RCC 7860 (cell line): ENCODE measurements at places on chromosomes 5 and 9.

DNA sequence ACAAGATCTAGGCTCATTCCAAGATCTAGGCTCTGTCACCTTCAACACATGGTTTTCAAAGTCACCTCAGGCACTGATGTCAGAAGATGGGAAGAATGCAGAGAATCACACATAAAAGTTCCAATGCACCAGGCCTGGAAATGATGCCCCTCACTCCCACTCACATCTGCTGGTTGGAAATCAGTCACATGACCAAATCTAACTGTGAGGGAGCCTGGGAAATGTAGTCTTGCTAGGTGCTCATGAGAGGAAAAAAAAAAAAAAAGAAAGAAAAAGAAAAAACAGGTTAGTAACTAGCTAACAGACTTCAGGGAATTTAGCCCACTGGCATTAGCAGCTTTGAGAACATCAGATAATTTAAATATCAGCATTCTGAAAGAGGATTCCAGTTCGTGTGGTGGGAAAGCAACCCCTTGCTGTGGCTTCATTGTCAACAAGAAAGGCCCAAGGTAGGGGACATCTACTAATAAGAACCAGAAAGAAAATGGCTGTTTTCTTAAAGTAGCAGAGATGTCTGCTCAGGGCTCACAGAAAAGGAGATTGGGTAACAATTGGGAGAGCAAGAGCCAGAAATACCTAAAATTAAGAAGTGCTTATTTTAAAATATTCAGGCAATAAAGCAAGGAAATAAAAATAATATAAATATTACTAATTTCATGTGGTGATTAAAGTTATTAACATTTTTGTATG, 614.3 kb downstream of the ACTL7B start:
- no peak for DNase-seq

DNA sequence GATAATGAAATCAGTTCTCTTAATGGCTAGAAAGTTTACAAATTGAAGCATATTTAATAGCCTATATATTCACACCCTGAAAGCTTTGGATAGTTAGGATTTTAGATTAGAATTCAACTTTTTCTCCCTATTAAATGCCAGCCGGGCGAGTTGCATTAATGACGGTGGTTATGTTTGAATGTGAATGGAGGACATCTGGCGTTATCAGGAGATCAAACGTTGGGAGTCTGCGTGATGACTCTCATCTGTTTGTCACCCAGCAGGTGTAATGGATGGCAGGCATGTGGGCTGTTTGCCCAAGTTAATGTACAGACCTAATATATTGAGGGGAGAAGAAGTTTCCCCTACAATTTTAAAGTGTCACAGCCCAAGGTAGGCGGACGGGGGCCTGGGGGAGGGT, 1227.7 kb upstream of the WWC1 start:
- DNase-seq: no peak

GRCh38 chr5:32726086-32726557, 15.0 kb downstream of the NPR3 start:
- no peak for DNase-seq

- DNase-seq: no peak
These were observed 335.4 kb downstream of the NTRK2 start for GRCh38 chr9:85004818-85005413.

- DNase-seq: no peak
These were observed 43.9 kb downstream of the ZNF608 start for GRCh38 chr5:124702525-124702924.

DNA sequence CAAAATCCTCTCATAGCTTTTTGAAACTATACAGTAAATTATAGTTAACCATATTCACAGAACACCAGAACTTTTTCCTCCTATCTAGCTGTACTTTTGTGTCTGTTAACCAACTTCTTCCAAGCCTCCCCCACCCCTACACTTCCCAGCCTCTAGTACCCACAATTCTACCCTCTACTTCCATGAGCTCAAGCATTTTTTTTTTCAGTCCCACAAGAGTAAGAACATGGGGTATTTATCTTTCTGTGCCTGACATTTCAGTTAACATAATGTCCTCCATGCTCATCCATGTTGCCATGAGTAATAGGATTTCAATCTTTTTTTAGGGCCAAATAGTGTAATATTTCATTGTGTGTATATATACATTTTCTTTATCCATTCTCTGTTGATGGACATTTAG, 128.3 kb upstream of the MAN2A1 start:
- DNase-seq: no peak

DNA sequence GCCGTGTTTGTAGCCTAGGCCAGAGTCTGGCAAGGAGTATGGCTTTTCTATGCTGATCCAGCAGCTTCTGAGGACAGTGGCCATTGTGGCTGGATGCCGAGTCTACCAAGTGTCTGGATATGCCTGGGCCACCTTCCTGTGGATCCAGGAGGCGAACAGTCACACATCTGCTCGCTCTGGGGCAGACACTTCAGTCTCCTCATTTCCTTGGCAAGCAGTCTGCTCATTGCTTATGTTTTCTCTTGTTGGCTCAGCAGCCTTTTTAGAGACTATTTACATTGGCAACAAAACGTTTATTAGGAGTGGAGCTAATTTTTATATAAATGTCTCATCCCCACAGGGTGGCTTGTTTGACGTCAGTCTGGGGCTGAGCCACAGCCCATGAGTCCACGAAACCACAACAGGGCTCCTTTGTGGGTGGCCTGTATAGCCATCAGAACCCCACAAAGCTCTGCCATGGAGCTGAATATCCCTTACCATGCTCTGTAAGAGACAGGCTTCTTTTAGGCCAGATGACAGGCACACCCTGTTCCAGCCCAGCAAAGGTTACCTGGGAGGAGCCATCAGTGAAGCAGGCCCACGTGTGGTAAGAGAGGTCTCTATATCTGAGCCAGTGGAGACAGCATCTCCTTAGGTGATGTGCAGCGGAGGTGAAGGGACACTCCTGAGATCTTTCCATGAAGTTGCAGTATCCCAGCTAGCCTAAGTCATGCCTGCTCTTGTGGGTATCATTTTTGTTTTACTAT, 221.7 kb downstream of the DIRAS2 start:
- no peak for DNase-seq

- no peak for DNase-seq
These were observed 78.3 kb upstream of the NIPAL4 start for GRCh38 chr5:157381746-157382145.

GRCh38 chr9:125233678-125234077, 7.5 kb downstream of the HSPA5 start:
- peak; percentile 93 for DNase-seq

- peak; percentile 65 for DNase-seq
These were observed 43.4 kb upstream of the TMC1 start for GRCh38 chr9:72477930-72478518.

- DNase-seq: no peak
These were observed 56.7 kb downstream of the TLE1 start for GRCh38 chr9:81632599-81632998.

GRCh38 chr5:96412868-96413449, 20.1 kb downstream of the PCSK1 start:
- no peak for DNase-seq

DNA sequence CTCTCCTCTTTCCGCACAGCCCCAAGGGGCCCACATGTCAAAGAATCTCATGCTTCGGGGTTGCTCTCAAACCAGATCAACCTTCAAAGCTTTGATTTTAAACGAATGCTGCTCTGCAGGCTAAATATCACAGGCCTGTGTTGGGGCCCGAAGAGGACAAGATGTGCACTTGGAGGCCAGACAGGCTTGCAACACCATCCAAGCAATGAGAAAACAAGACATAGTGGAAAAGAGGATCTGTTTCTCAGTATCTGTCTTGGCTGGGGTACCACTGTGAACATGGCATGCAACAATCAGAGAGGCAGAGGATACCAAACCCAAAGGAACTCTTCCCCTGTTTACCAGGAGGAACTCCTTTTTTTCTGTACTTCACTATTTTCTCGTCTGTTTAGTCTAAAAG, 321.8 kb downstream of the SLIT3 start:
- DNase-seq: no peak
